ENCODE measurements at places on chromosomes 11 and 22. TPM values are rescaled to one million over a fixed set of nuclear protein-coding genes. Genes with fewer than 3 reads are reported as not detected.
A peak's percentile ranks its signal among the peaks of the same experiment; 100 is the strongest.

C11orf58 gene
- 162 TPM for total RNA-seq

DNA sequence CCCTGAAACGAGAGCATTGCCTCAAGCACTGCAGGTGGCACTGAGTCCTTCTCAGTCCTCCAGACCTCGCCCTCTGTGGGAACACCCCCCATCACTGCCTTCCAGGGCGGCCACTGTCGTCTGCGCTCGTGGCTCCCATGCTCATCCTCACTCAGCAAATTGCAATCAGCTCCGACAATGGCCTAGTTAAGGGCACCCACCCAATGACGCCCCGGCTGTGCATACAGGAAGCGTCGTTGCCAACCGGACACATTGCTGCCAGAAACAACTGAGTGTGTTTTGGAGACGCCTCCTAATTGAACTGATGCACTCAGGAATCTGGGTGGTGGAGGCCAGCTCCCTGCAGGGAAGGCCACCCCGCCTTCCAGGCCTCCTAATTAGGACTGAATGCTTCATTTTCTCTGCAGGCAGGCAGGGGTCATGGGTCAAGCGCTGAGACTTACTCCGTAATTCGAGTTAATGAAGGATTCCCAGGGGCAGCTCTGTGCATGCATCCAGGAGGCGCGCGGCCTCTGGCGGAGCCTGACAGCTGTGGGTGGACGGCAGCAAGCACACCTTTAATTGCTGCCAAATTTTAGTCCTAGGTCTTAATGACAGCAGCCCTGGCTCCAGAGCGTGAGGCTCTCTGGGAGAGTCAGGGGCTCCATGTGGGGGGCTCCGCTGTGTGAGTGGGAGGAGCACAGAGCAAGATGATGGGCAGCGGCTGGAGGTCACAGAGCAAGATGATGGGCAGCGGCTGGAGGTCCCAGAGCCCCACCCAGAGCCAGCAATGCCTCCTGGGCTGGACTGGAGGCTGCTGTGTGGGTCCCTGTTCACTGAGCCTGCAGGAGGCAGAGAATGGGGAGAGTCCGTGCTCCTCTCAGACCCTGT lies 199.0 kb downstream of the BRD1 start:
- H3K4me1 ChIP-seq: no peaks in the 10 kb centered on the region
- H3K36me3 ChIP-seq: no peaks in the 10 kb centered on the region
- H3K27ac ChIP-seq: no peak overlapping the region
- no peaks in the 10 kb centered on the region for H3K27me3 ChIP-seq
- no peak for DNase-seq

DNA sequence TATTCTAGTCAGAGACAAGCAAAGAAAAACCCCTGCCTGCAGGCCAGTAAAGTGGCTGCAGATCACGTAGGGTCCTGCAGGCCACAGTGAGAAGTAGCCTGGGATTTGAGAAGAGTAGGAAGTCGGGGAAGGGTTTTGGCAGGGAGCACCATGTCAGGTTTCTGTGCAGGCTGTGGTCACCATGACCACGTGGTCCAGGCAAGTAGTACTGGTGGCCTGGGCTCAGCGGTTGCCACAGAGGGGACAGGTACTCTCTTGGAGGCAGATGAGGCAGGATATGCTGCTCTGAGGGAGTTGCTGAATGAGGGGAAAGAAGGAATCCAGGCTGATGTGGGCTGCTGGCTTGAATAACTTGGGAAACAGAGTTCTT lies 46.5 kb downstream of the PISD start:
- peak overlapping the region; percentile 88 for H3K27ac ChIP-seq
- peaks cover 65% of the 10 kb centered on the region for H3K36me3 ChIP-seq
- no peaks in the 10 kb centered on the region for H3K27me3 ChIP-seq

DNA sequence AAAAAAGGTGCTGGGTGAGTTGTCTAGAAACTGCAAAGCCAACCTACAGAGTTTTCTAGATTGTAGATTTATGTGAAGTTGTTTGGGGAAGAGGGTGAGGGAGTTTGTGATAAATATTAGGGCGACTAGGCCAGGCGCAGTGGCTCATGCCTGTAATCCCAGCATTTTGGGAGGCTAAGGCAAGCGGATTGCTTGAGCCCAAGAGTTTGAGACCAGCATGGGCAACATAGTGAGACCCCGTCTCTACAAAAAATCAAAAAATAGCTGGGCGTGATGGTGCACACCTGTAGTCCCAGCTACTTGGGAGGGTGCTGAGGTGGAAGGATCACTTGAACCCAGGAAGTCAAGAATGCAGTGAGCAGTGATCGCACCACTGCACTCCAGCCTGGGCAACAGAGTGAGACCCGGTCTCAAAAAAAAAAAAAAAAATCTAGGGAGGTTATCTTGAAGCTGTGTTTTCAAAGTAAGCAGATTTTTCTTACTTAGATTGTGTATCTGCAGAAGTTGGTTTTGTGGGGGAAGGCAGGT lies 844 bp downstream of the APOL6 start:
- no peaks in the 10 kb centered on the region for H3K27me3 ChIP-seq
- no peak for DNase-seq
- peak overlapping the region; percentile 100 for H3K27ac ChIP-seq
- H3K4me1 ChIP-seq: peaks cover 29% of the 10 kb centered on the region

- no peak overlapping the region for H3K27ac ChIP-seq
- no peak overlapping the region for H3K4me3 ChIP-seq
- no peaks in the 10 kb centered on the region for H3K4me1 ChIP-seq
- DNase-seq: no peak
- H3K27me3 ChIP-seq: no peaks in the 10 kb centered on the region
- H3K36me3 ChIP-seq: no peaks in the 10 kb centered on the region
Observed at GRCh38 chr11:8342821-8343681, 79.4 kb upstream of the LMO1 start.

- DNase-seq: no peak
- no peak overlapping the region for H3K4me3 ChIP-seq
- H3K4me1 ChIP-seq: no peaks in the 10 kb centered on the region
- no peak overlapping the region for H3K27ac ChIP-seq
- no peaks in the 10 kb centered on the region for H3K36me3 ChIP-seq
Observed at GRCh38 chr22:37990301-37990700, 5.9 kb upstream of the SOX10 start.

- peak overlapping the region; percentile 13 for H3K27ac ChIP-seq
- no peak for DNase-seq
- H3K36me3 ChIP-seq: peaks cover 3% of the 10 kb centered on the region
- no peaks in the 10 kb centered on the region for H3K27me3 ChIP-seq
- H3K4me1 ChIP-seq: peaks cover 36% of the 10 kb centered on the region
- H3K4me3 ChIP-seq: no peak overlapping the region
Observed at GRCh38 chr11:35337136-35337913, 82.0 kb downstream of the SLC1A2 start.

DNA sequence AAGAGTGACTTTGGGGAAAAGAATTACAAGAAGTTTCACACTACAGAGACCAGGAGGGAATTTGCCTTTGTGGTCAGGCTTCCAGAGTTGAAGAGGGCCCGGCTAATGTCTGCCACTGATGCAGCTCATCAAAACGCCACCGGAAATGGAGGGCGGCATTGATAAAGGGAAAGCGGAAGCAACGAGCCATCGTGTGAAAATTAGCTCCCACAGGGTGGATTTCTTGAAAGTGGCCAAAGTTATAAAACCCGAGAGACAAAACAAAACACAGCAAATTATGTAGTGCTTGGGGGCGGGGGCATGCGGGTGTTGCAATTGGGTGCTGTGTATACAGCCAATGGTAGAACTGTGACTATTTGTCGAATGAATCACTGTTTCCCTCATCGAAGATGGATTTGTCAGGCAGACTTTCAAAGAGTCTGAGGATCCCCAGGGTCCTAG lies 113.0 kb downstream of the ADAMTS15 start:
- no peak overlapping the region for H3K4me3 ChIP-seq
- DNase-seq: no peak
- H3K27me3 ChIP-seq: peaks cover 3% of the 10 kb centered on the region
- H3K27ac ChIP-seq: no peak overlapping the region

GRCh38 chr11:87180742-87181141 lies 143.0 kb downstream of the TMEM135 start:
- no peaks in the 10 kb centered on the region for H3K27me3 ChIP-seq
- no peak for DNase-seq
- peaks cover 3% of the 10 kb centered on the region for H3K4me1 ChIP-seq
- H3K27ac ChIP-seq: no peak overlapping the region

DNA sequence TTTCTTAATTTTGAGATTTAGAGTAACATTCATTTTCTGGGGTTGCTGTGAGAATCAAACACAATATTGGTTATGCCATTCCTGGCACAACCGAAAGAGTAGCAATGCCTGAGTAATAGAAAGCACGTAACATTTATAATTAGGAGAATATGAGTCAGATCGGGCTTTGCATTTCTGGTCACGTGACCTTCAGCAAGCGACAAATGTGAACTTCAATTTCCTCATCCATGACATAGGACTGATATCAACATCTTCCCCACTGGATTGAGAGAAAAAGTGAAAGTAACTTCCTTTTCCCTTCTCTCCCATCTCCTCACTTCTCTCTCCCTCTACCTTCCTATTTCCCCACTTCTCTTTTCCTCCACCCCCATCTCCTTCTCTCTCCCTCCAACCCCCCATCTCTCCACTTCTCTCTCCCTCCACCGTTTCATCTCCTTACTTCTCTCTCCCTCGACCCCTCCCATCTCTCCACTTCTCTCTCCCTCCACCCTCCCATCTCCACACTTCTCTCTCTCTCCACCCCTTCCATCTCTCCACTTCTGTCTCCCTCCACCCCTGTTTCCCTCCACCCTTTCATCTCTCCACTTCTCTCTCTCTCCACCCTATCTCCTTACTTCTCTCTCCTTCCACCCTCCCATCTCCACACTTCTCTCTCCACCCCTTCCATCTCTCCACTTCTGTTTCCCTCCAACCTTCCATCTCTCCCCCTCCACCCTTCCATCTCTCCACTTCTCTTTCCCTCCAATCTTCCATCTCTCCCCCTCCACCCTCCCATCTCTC lies 33.5 kb upstream of the CAT start:
- DNase-seq: no peak
- H3K36me3 ChIP-seq: no peaks in the 10 kb centered on the region
- peaks cover 13% of the 10 kb centered on the region for H3K4me1 ChIP-seq
- H3K4me3 ChIP-seq: no peak overlapping the region
- peaks cover 39% of the 10 kb centered on the region for H3K27me3 ChIP-seq
- no peak overlapping the region for H3K27ac ChIP-seq

DNA sequence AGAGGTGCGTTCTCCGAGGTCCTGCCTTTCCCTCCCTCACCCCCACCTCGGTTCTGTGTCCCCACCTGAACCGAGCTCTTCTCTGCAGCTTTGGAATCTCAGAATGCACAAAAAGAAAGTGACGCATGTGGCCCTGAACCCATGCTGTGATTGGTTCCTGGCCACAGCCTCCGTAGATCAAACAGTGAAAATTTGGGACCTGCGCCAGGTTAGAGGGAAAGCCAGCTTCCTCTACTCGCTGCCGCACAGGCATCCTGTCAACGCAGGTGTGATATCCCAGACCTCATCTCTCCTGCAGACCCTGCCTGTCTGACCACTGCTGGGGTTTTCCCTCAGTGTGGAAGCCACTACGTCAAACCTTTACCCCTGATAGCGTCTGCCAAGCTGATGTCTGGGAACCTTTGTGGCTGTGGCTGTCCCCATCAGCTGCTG lies 13.9 kb downstream of the ACP2 start:
- no peaks in the 10 kb centered on the region for H3K27me3 ChIP-seq
- H3K27ac ChIP-seq: peak overlapping the region; percentile 61
- peak overlapping the region; percentile 27 for H3K4me3 ChIP-seq
- H3K4me1 ChIP-seq: peaks cover 24% of the 10 kb centered on the region
- H3K36me3 ChIP-seq: peaks cover 77% of the 10 kb centered on the region
- DNase-seq: no peak

NUP98 gene
- 131 TPM for total RNA-seq

- no peak overlapping the region for H3K27ac ChIP-seq
- peaks cover 5% of the 10 kb centered on the region for H3K4me1 ChIP-seq
- H3K4me3 ChIP-seq: no peak overlapping the region
- H3K36me3 ChIP-seq: peaks cover 6% of the 10 kb centered on the region
- DNase-seq: no peak
Observed at GRCh38 chr11:36268337-36268985, 20.8 kb downstream of the COMMD9 start.

DNA sequence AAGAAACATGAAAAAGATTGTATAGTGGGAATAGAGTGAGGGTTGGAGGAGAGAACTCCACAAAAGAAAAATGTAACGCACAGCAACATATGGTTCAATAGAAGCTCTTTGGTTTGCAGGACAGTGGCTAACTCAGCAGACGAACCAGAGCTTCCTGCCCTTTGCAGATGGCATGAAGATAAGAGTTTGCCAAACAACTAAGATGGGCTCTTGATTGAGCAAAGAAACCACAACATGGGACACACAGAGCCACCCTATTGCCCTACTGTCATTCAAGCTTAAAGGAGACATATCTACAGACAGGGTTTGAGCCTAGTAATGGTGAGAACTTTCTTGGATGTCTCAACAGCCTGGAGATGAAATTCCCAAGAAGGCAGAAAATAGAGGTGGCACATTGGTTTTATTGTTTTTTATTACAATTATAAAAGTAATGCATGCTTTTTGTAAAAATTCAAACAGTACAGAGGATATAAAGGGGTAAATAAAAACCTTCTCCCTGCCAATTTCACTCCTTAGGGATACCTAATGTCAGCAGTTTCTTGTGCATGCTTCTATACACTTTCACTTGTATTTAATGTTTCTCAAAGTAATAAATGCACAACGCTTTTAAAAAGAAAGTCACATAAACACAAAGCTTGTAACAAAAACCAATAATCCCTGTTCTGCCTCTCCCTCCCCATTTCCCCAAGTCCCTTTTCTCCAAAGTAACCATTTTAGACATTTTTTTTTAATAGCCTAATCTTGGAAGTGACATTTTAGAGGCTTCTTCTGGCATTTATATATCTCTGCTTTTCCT lies 63.7 kb downstream of the COPB1 start:
- H3K4me1 ChIP-seq: peaks cover 30% of the 10 kb centered on the region
- DNase-seq: no peak
- H3K36me3 ChIP-seq: peaks cover 14% of the 10 kb centered on the region
- no peak overlapping the region for H3K27ac ChIP-seq
- H3K4me3 ChIP-seq: no peak overlapping the region
- H3K27me3 ChIP-seq: peaks cover 6% of the 10 kb centered on the region

DEFB131B gene
- total RNA-seq: not detected

NLRP14 gene
- 0.39 TPM for total RNA-seq

DNA sequence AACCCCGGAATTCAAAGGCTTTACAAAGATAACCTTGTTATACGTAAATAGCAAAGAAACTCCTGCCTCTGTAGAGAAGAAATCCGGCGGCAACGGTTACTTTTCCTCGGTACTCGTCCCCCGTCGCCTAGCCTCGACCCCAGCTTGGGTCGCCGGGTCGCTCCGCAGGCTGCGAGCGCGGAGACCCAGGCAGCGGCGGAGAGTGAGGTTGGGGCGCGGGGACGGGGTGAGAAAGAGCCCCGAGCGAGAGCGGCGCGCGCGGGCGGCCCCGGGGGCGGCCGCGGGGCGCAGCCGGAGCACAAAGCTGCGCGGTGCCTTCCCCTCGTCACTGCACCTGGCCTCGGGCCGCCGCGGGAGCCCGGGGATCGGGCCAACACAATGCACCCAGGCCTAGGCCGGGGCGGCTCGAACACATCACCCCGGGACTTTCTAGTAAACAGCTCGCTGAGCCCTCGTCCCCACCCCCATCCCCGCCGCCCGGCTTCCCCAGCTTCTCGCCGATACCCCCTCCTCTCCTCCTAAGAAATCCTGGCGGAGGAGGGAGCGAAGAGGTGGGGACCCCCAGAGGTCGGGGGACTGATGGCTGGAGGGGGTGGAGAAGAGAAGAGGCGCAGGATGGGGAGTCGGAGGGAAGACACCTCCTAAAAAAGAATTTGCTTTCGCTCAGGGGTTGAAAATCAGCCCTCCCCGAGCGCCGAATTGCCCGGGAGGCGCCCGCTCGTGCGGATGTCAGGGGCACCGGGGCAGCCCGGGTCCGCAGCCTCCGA lies 845 bp downstream of the MPPED2 start:
- peak overlapping the region; percentile 49 for H3K4me3 ChIP-seq
- H3K4me1 ChIP-seq: peaks cover 4% of the 10 kb centered on the region
- no peaks in the 10 kb centered on the region for H3K36me3 ChIP-seq
- DNase-seq: no peak
